ENCODE measurements at places on chromosomes 2 and 18.

DNA sequence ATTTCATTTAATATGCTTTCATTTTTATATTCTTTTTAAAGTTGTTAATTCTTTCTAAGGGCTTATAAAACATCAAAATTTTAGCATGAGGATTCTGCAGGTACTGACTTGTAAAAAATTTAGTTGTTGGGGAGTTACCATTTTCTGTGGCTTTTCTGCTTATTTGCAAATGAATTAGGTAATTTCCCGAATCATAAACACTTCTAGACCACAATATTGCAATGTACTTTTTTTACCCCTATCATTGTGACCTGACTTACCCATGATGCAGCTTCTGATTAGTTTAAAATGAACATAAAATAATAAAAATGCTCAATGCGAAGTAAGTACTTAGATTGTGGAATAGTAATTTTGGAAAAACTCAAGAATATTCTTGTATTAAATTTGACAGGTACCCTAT lies 11.4 kb downstream of the ARL6IP6 start:
- no peak for DNase-seq

DNA sequence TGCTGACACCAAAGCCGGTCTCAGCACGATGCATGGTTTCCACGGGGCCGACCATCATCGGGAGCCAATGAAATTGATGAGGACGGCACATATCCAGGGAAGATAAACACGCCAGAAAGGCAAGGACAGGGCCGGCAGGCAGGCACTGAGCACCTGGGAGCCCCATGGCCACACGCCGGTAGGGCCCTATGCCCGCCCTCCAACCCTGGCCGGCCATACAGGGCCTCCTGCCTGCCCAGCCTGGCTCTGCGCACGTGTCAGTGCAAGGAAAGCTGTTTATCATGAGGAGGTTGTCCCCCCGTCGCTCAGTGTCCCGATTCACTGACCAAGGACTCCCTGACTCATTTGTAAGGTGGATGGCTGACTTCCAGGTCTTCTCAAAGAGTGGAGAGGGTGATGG lies 237.5 kb downstream of the GLI2 start:
- no peak for DNase-seq

DNA sequence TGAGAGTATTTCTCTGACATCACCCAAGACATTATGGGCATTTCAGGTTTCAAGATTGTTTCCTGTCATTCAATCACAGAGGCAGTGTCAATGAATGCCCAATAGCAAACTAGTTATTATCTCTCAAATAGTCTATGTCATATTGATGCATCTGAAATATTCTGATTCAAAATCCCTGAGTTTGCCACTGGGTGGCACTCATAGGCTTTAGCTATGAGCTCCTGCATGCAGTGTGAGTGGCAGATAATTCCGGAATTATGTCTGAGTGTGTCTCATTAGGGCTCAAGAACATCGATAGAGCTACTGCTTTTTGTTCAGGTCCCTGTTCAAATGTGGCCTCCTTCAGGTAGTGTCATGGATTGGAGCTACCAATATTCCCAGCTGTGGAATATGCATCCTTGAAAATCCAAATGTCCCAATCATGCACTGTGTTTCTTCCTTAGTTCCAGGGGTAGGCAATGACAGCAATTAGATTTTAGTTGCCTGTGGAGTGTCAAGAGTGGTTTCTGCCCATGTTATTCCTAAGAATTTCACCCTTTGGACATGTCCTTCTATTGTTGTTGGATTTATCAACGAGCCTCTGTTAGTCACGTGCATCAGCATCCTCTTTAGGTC lies 7.8 kb upstream of the OR6B3 start:
- no peak for DNase-seq

- no peak for DNase-seq
These were observed 4.4 kb downstream of the IL1B start for GRCh38 chr2:112831946-112832840.

GRCh38 chr2:215613280-215613679 lies 177.4 kb upstream of the FN1 start:
- DNase-seq: no peak

- DNase-seq: no peak
These were observed 110.5 kb downstream of the DYSF start for GRCh38 chr2:71563872-71564271.

DNA sequence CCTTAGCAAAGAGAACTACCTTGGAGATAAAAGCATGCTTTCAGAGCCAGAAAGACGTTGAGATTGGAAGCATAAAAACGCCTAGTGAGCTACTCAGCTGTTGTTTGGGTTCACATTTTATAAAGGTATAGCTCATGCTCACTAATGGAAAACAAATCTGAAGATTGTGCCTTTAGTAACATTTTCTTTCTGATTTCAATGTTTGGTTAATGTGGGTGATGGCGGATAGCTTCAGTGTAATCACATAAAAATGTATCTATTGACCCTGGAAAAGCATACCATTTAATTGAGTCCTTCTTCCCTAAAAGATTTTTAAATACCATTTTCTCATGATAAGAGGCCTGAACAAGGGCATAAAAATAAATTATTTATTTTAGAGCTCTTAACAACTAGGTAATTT lies 73.4 kb downstream of the DTNA start:
- no peak for DNase-seq

GRCh38 chr18:21669736-21670285 lies 34.8 kb downstream of the ABHD3 start:
- DNase-seq: no peak

DNA sequence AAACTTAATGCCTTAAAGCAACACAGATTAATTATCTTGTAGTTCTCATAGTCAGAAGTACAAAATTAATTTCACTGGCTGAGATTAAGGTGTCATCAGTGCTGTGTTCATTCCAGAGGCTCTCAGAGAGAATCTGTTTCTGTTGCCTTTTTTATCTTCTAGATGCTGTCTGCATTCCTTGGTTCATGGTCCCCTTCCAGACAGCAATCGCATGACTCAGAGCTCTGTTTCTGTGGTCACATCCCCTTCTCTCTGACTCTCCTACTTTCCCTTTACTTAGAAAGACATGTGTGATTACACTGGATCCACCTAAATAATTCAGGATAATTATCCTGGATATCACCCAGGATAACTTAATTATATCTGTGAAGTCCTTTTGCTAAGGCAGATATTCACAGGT lies 148.6 kb downstream of the MAIP1 start:
- DNase-seq: no peak

DNA sequence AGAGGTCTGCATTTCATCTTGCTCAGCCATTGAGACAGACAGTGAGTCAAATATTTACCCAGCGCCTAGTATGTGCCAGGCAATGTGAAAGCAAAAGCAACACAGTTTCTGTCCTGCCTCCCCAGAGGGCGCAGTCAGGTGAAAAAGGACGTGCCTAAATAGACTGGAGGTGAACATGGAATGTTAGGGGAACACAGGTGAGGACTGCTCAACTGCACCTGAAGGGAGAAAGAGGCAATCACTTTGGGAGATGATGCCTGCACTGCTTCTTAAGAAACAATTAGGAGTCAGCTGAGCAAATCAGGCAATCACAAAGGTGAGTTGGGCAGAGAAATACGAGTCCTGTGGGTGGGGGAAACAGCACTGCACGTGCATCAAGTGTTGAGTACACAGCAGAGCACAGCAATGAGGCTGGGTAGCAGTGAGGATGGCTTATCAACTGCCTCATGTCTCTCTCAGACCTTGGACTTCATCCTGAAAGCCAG lies 218.3 kb upstream of the SMAD7 start:
- no peak for DNase-seq

- no peak for DNase-seq
These were observed 80.1 kb upstream of the NFATC1 start for GRCh38 chr18:79315596-79315995.

GRCh38 chr2:168118733-168119514 lies 128.5 kb downstream of the STK39 start:
- no peak for DNase-seq

DNA sequence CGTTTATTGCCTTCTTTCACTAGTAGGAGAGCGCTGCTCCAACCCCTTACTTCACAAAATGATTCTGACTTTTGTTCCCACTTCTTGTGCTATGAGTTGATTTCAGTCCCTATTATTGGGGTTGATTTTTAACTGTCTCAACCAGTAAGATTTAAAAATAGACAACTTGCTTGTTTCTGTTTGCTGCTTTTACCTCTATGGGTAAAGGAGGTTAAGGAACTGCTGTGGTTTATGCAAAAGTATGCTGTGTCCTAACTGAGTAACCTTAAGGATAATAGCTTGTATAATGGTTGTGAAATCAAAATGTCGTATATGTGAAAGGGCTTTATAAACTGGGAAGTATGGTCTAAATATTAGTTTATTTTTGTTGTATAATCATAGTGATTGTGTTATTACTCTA lies 22.6 kb downstream of the ALMS1 start:
- DNase-seq: no peak

GRCh38 chr2:234971496-234971895 lies 19.7 kb downstream of the SH3BP4 start:
- DNase-seq: no peak

DNA sequence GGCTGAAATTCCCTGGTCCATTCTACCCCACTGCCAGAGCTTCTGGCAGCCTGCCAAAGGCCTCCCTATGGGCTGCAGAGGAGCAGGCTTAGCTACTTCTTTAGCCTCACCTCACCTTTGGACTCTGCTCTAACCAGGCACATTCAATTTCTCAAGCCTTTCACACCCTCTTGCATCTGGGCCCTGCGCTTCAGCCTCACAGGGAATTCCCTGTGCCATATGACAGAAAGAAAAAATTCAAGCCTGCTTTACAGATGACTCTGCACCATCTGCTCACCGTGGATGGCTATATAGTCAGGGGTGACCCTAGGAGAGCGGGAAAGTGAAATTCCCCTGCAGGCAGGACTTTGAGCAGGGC lies 62.5 kb downstream of the REEP1 start:
- DNase-seq: no peak

- no peak for DNase-seq
These were observed 203.5 kb downstream of the CYP26B1 start for GRCh38 chr2:71944183-71944550.

GRCh38 chr2:29495068-29495467 lies 379.9 kb downstream of the CLIP4 start:
- no peak for DNase-seq

DNA sequence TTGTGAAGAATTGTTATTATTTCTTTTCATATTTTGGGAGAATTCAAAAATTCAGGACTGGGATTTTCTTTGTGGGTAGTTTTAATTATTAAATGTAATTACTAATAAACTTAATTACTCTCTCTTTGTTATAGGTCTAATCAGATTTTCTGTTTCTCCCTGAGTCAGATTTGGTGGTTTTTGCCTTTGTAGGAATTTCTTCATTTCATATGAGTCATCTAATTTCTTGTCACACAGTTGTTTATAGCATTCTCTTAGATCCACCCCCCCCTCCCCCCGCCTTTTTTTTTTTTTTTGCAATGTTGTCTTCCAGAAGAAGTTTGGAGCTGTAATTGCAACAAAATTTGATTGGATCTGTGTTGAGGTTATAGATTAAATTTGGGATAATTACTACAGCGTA lies 26.0 kb upstream of the GALR1 start:
- no peak for DNase-seq

GRCh38 chr18:79199691-79200374 lies 130.6 kb downstream of the ATP9B start:
- no peak for DNase-seq

- no peak for DNase-seq
These were observed 1.9 kb downstream of the NOP58 start for GRCh38 chr2:202267495-202267894.

DNA sequence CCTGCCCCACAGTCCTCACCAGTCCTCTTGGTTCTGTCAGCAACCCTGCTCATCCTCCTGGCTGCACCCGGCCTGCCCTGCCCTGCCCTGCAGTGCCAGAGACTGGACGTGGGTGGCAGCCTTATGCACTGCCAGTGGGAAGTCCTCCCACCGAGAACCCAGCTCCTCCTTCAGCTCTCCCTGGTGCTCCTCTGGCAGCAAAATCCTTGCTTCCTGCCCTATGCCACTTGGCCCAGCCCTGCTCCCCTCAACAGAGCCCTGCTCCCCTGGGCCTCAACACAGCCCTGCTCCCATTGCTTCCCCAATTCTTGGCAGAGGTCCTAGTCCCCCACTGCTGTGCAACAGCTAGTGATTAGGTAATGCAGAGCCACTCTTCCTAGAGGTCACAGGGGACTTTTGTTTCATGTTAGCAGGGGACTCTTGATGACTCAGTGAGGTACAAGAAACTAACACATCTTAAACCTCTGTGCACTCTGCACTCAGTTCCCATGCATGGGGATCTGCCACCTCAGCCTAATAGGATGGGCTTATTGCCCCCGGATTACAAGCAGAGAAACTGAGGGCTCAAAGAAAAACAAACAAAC lies 58.0 kb upstream of the EDAR start:
- no peak for DNase-seq

DNA sequence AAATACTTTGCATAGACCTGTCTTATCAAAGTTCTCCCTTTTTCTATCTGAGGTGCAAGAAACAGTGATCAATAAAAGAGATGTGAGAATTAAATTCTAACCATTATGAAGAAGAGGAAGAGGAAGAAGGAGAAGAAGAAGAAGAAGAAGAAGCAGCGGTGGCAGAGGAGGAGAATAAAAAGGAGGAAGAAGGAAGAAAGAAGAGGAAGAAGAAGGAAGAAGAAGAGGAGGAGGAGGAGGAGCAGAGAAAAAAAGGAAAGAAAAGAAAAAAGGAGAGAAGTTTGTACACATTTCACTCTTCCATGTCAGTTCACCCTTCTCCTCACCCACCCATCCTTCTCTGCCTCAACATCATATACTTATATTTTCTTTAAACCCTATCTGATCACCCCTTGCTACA lies 68.4 kb downstream of the METTL4 start:
- DNase-seq: no peak

- DNase-seq: no peak
These were observed 172.3 kb downstream of the PID1 start for GRCh38 chr2:229098801-229099200.

GRCh38 chr2:212385241-212385640 lies 153.4 kb downstream of the ERBB4 start:
- no peak for DNase-seq

DNA sequence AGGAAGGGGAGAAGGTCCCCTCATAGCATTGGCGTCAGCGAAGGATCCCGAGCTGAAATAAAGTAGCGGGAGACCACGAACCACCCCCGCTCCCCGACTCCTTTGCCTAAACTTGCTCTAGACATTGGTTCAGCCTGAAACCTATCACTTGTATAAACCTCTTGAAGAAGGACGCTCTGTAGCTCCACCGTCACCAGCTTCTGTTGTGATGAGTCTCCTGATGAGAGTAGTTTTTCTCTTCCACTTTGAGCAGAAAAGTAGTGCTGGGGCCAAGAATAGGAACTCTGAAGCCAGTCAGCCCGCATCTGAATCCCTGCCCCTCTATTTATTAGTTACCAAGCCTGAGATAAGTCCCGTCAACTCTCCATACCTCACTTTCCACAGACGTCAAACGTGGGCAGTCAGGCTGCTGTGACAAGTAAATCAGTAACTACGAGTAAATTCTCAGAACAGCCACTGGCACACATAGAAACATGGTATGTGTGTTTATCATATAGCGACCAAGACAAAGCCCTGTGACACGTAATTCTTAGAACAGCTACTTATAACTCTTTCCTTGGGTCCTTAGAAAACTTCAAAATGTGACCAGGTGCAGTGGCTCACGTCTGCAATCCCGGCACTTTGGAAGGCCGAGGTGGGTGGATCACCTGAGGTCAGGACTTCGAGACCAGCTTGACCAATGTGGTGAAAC lies 61.7 kb downstream of the CD226 start:
- DNase-seq: peak; percentile 23

Data from activated T-cell treated with anti-CD3 and anti-CD28 coated beads, Interleukin-2, amount 50 U/mL, for 1 hour (primary cell).